HCT116 (cell line): ENCODE measurements at places on chromosomes 16 and 17. TPM values are rescaled to one million over a fixed set of nuclear protein-coding genes. Genes with fewer than 3 reads are reported as not detected.

Gene MFSD6L
- not detected for total RNA-seq

Gene TEKT1
- total RNA-seq, result not detected

Gene HSD11B2
- total RNA-seq, result 9.7 TPM

DNA sequence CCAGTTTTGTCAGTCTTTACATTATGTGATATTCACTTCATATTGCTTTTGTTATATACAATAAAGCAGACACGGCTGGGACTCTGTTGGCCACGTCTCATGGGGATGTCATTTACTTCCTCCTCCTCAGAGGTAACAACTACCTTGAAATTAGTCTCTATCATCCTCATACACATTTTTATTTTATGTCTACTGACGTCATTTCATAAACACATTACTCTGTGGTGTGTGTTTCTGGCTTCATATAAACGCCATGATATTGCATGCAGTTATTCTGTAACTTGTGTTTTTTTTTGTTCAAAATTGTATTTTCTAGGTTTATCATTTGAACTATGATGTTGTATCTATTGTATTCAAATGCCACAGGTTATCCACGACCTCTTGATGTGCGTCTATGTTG, 13.4 kb upstream of the IRF8 start:
- no peak for DNase-seq

GRCh38 chr16:77807-78443, at the start of gene MPG:
MPG (plus strand) TSS chr16:78225; CDS start chr16:78310, 85 bp downstream.
- DNase-seq, result no peak

DNA sequence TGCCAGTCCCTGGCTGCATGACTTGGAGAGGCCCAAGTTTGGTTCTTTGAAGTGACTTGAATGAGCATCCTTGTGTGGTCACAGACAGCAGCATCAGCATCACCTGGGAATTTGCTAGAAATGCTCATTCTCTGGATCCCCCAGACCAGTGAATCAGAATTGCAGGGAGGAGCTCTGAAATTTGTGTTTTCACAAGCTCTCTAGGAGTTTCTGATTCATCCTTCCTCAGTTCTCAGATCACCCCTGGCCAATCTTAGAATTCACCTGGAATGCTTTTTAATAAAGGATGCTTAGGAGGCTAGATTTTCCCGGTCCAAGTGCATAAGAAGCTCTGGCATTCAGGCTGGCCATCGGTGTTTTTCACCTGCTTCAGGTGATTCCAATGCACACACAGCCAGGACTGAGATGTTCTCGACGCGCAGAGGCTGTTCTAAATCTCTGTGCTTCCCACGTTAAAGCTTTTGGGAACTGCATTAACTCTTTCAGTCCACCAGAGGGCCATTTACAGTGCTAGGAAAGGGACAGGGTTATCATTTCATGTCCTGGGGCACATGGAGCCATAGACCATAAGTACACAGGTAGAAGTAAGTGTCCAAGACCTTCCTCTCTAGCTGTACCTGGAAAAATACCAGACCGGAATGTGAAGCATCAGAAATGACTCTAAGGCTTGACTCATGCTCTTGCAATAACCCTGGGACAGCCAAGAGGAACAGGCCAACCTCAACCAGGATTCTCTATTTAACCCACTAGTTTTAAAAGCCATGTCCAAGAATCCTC, 85.7 kb upstream of the XYLT1 start:
- peak; percentile 34 for DNase-seq

GRCh38 chr16:3696425-3697218, 20.7 kb downstream of the TRAP1 start:
- no peak for DNase-seq
